ENCODE measurements at places on chromosomes 3 and 15.

DNA sequence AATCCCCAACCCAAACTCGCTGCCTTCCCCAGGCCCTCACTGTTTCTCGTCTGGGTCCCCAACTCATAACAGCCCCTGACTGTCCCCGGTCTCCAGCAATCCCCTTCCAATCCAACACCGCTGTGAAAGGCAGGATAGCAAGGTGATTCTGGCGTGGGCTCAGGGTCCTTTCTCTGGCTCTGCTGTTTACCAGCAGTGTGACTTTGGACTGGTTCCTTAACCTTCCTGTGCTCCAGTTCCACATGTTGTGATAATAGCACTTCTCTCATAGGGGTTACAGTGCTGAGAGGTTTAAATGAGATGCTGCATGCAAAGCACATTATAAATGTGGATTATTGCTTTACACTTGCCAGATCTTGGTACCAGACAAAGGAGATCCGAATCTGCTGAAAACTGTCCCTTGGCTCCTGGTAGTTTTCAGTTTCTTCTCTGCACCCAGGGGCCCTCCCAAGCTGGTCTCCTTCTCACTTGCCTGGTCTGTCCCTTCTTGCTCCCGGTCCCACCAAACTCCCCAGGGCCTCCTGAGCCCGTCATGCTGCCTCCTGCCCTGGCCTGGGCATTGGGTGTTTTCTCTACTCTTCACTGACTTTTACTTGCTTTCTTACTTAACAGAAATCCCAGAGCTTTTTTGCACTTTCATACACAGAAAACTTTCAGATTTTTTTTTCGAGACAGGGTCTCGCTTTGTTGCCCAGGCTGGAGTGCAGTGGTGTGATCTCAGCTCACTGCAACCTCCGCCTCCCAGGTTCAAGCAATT lies 26.8 kb upstream of the CYP11A1 start:
- DNase-seq, result no peak

- DNase-seq, result no peak
These were observed 10.1 kb downstream of the CRTC3 start for GRCh38 chr15:90539789-90540188.

DNA sequence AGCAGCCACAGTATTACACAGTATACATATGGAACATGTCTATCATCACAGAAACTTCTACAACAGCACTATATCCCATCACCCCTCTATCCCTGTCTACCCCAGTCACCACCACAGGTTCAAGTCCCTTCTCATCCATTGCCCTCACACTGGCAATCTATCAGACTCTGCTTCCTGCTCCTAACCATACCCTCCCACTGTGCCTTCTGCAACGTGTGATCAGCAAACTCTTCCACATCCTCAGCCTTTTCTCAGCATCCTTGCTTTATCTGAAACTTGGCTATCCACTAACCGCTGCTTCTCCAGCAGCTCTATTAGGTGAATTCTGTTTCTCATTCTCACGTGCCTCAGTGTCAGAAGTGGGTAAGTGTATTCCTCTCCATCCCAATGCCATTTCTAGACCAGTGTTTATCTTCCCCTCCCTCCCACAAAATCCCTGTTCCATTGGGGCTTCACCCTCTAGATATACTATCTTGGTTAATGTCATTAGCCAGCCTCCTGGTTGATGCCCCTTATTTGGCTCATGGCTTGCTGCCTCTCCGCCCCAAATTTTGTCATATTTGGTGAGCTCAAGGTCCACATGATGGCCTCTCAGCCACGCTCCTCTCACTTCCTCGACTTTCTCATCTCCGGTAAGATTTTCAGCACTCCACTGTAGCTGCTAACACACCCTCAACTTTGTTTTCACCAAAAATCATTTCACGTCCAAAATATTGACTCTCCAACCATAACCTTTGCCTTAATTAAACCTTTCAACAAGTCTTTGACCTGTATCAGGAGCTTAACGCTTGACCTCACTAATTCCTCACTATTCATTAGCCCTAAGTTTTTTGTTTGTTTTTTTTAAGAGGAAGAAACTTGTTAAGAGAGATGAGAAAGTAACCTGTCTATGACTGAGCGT lies 69.1 kb downstream of the RBPMS2 start:
- DNase-seq, result no peak

- no peak for DNase-seq
These were observed 50.9 kb upstream of the KPNA4 start for GRCh38 chr3:160616311-160616710.

DNA sequence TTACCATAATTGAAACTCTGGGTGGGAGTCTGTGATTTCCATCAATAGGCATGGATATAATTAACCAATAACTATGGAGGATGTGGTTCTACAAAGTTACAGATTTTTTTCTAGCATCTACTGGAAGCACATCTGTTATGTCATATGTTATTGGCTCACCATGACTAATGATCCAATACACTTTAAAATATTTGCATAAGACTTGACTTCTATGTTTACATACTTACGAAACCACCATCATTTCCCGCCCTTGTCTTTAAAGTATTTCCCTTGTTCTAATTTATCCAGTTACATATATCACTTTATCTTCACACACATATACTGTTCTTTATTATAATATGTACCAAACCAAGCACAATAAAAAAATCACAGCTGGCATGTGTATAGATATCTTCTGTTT lies 380.3 kb upstream of the CBLB start:
- DNase-seq, result no peak

- DNase-seq, result no peak
These were observed 78.7 kb downstream of the ZNF385D start for GRCh38 chr3:21672303-21672702.

DNA sequence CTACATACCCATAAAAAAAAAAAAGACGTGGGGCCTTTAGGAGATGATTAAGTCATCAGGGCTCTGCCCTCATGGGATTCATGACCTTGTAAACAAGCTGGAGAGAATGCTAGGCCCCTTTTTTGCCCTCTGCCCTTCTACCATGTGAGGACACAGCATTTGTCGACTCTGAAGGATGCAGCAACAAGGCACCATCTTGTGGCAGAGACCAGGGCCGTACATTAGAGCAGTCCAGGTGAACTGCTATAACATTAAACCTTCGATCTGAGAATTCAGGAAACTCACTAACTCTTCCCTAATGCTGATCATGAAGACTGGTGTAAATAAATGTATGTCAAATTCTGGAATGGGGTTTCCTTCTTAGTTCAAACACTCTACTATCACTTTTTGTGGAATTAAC lies 30.7 kb upstream of the SIAH2 start:
- DNase-seq, result no peak

GRCh38 chr15:82129761-82130160 lies 83.9 kb upstream of the MEX3B start:
- no peak for DNase-seq

DNA sequence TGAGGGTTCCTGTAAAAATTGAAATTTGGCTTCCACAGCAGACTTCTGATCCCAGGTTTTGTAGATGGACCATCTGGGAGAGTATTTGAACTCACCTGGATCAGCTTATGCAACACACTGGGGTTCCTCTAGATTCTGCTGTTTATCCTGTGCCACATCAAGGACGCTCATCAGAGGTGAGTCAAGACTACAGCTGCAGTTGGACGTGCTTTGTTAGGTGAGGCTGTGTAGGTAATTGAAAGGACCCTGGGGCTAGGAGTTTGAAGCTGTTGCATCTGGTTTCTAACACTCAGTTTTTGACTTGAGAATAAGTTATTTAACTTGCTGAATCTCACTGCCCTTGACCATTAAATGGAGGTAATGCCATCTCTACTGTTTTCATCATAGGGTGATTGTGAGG lies 394.2 kb downstream of the EDEM1 start:
- DNase-seq, result no peak

- no peak for DNase-seq
These were observed 60.2 kb downstream of the GRM7 start for GRCh38 chr3:6921066-6921465.

All from stimulated activated CD8-positive, alpha-beta memory T cell treated with anti-CD3 and anti-CD28 coated beads, Interleukin-4, amount 100 ng/mL, for 1 hour (primary cell).